ENCODE measurements at places on chromosomes 13 and 19.

- DNase-seq, result no peak
Measured at GRCh38 chr13:111791131-111791530, 275.8 kb upstream of the SOX1 start.

DNA sequence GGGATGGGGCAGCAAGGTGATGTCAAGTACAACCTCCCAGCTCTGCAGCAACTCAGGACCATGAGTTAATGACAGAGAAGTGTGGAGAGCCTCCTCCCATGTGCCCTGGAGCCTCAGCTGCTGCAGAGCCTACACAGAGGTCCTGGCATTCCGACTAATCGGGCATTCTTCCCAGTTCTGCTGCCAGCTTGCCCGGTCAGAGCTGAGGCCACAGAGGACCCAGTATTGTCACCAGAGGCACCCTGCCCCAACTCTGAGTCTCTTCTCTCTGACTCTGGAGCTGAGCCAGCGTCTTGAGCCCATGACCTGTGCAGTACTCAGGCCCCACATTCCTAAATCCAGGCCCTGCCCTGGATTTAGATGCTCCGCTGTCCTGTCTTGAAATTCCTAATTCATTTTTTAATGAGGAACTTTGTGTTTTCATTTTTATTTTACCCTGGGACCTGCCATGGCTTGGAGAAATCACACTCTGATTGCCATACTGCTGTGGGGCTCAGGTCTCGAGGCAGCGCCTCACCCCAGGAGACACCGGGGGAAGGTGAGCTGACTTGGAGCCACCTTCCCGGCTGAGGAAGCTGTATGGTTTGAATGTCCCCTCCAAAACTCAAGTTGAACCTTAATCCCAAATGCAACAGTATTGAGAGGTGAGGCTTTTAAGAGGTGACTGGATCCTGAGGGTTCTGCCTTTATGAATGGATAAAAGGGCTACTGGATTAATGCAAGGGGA lies 144.9 kb upstream of the ZNF507 start:
- DNase-seq, result peak; percentile 55

DNA sequence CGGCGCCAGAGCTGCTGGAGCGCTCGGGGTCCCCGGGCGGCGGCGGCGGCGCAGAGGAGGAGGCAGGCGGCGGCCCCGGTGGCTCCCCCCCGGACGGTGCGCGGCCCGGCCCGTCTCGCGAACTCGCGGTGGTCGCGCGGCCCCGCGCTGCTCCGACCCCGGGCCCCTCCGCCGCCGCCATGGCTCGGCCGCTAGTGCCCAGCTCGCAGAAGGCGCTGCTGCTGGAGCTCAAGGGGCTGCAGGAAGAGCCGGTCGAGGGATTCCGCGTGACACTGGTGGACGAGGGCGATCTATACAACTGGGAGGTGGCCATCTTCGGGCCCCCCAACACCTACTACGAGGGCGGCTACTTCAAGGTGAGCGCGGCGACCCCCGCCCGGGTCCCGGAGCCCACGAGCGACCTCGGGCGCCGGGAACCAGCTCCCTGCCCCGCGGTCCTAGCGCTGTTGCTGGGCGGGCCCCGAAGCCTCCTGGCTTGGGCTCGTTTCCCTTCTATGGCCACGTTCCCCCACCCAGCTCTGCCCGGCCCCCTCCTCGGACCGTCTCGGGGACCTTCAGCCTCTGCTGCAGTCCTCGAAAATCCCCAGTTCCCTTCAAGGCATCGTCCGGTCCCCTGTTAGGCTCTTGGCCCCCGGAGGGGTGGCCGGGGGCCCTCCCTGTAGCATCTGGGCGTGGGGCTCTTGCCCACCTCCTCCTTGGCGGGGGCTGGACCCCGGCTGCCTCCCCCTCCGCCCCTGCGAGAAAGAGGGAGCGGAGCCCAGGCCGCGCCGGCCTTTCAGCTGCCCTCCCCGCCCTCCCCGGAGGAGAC lies at the start of gene CDC34:
TSS of gene CDC34 (plus strand) at position 8 of the 808 bp plus-strand sequence. CDS start at position 180, 172 bp downstream.
- DNase-seq, result no peak

- no peak for DNase-seq
Measured at GRCh38 chr13:95292622-95293021, 8.6 kb downstream of the ABCC4 start.

- DNase-seq, result no peak
Measured at GRCh38 chr19:15253061-15253460, 20.8 kb upstream of the EPHX3 start.

DNA sequence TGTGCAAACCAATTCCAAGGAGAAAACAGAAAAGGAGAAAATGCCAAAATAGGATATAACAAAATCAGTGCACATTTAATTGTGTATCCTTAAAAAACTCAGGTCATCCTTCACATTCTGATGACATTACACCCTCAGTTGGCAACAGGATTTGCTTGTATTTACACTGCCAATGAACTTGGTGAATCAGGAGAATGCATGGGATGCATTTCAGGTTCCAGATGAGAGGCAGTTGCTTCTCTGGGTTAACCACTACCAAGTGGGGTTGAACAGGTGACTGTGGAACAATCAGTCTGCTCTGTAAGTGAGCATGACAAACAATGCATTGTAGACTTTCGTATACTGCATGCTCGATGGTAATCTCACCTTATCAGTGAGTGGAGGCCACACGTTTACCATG lies 79.1 kb downstream of the STARD13 start:
- DNase-seq, result no peak

DNA sequence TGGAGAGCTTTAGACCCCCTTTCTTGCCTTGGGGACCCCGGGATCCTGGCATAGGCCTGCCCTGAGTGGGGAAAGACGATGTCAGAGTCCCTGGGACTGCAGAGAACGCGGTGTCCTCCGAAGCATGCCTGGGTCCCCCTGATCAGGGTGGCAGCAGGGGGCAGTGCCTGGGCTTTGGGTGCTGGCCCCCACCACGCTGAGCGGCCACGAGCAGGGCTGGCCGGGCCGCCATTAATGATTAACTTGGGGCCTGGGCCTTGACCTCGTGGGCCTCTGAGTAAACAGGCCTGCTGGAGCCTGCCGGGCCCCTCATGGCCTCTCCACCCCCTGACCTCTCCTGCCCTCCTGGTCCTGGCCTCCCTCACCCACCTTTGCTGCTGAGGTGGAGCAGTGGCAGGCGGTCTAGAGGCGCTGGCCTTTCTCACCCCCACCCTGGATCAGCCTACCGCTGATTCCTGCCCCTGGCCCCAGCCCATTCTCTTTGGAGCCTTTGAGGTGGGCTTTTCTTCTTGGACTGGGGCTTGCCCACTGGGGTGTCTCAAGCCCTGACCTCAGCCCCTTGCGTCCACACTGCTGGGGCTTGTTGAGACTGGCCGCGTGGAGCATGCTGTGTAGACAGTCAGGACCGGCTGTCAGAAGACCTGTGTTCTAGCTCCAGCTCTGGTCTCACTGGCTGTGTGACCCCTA lies 26.3 kb downstream of the CEBPA start:
- DNase-seq, result no peak

- no peak for DNase-seq
Measured at GRCh38 chr13:59691501-59692066, 472.1 kb downstream of the DIAPH3 start.

DNA sequence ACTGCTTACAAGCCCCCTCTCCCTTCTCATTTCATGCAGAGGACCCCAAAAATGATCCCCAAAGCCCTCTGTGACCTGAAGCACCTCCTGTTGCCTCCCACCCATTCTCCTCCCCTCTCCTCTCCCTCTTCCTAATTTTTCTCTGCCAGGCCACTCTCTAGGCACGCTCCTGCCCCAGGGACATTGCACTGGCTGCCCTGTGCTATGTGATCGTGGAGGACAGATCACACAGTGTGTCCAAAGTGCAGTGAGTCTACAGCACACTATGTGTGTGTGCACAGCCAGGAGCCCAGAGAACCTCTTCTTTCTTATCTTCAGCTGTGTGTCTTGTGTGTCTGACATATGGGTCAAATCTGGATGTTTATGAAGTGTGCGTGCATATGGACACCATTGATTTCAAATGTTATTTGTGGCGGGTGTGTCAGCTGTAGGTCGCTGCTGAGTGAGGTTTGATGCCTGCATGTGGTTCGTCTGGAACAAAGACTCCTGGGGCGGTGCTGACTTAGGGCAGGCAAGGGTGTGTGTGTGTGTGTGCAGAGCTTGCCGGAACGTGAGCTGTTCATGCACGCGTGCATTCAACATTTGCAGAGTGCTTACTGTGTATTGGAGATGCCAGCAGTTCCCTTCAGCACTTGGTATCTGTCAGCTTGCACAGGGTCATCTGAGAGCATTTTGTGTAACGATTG lies 2.1 kb upstream of the KLHL26 start:
- DNase-seq, result no peak

GRCh38 chr19:11361037-11361770 lies 6.0 kb downstream of the PLPPR2 start:
- no peak for DNase-seq

GRCh38 chr13:99809496-99809895 lies 162.1 kb downstream of the ZIC5 start:
- no peak for DNase-seq

GRCh38 chr19:15307169-15307568 lies 25.2 kb downstream of the BRD4 start:
- DNase-seq, result no peak
